Renal cortex interstitium (tissue), 15 donors: ENCODE measurements at places on chromosomes 13 and 19. TPM values are rescaled to one million over a fixed set of nuclear protein-coding genes. Genes with fewer than 3 reads are reported as not detected.
A peak's percentile ranks its signal among the peaks of the same experiment; 100 is the strongest.

Gene CATSPERD
- polyA plus RNA-seq = not detected

GRCh38 chr13:86684402-86684801, 885.2 kb upstream of the SLITRK6 start:
- DNase-seq = no peak

GRCh38 chr19:1478934-1479707, at the start of gene C19orf25:
Gene C19orf25, minus strand, starts transcription at chr19:1479215. Its CDS starts 312 bp downstream, at chr19:1478903.
- peak; percentile 89 for DNase-seq

Gene LILRB4
- 0.61 TPM for polyA plus RNA-seq

Gene NDUFA7
- polyA plus RNA-seq = 52.7 TPM

GRCh38 chr19:29211562-29212355, 1.2 kb downstream of the UQCRFS1 start:
- no peak for DNase-seq

GRCh38 chr13:107743100-107743499, 472.2 kb downstream of the LIG4 start:
- no peak for DNase-seq

DNA sequence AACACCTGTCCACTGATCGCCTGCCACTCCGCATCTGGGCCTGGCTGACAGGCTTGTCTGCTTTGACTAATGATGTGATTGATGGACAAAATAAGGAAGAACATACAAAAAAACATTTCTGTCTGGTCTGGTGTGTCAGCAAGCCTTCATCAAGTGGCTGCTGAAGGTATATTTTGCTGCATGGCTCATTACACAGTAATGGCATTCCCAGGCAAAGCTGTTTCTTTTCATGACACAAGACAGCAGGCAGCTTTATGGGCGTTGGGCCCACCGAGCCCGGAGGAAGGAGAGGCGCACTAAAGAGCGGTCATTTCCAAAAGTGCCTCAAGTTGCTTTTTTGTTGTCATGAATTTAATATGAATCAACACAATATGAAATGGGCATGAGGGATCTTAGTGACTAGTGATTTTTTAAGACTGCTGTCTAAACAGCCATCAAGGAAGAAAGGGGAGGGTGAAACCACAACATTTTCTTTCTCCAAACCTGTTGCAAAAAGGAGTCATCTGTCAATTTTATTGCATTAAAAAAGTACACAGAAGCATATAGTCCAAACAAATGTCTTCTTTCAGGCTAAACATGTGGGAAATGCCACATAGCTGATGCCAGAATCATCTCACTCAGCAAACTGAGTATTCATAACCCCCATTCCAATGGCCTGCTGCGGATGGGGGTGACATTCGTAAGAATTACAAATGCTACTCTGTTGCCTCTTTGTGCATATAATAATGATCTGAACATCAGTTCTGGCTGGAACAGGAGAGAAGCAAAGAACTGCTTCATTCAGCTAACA, 476.6 kb downstream of the ZNF536 start:
- DNase-seq = peak; percentile 35

Gene GMIP
- 5.6 TPM for polyA plus RNA-seq

DNA sequence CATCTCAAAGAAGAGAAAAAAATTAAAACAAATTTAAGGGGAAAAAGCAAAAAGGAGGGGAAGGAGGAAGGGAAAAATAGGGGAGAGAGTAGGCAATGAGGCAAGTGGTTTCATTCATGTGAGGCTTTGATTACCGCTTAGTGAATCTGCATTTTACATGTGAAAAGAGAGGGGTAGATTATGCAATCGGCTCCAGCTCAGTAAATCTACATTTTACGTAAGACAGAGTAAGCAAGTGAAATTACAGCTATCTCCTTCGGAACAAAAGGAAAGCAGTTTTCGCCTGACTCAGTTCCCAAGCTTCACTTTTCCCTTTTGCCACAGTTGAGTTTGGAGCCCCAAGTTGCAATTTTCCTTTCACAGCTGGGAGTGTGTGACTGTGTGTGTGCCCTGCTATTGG, 16.0 kb upstream of the OLFM2 start:
- DNase-seq = no peak

Gene CYP4F22
- 0.11 TPM for polyA plus RNA-seq

- DNase-seq = no peak
Measured at GRCh38 chr13:42140494-42140893, 92.0 kb downstream of the DGKH start.

Gene LRRC63
- 0.18 TPM for polyA plus RNA-seq

DNA sequence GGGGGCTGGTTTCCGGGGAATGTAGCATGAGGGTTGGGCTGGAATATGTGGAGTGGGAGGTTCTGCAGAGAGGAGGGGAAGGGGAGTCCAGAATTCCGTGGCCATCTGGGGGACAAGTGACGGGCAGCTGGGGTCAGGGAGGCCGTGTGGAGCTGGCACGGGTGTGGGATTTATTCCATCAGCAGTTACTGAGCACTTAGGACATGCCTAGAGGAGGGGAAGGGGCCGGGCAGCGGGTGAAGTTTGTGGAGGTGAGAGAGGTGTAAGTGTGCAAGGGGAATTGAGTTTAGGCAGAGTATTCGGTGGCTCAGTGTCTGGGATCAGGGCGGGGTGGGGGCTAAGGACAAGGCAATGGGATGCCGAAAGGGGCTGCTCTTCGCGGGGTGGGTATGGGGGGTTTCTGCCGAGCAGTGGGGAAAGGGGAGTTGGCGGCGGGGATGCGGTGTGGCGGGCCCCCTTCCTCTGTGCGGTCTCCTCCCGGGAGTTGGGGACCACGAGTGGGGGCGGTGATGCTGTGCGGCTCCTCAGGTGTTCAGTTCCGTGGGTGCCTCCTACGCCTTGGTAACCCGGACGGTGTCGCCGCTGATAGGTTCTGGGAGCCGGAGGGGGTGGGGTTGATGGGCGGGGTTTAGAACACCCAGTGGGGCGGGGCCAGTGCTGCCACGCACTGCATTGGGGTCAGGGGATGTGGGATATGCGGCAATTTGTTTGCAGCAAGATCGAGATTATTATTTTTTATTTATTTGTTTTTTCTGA, 5.4 kb downstream of the CCDC61 start:
- DNase-seq = no peak

Gene ZNF491
- 3.8 TPM for polyA plus RNA-seq
